CD8-positive, alpha-beta T cell (primary cell): ENCODE measurements at places on chromosomes 5 and 9.

- no peak for DNase-seq
Measured at GRCh38 chr5:37966291-37966690, 126.5 kb upstream of the GDNF start.

DNA sequence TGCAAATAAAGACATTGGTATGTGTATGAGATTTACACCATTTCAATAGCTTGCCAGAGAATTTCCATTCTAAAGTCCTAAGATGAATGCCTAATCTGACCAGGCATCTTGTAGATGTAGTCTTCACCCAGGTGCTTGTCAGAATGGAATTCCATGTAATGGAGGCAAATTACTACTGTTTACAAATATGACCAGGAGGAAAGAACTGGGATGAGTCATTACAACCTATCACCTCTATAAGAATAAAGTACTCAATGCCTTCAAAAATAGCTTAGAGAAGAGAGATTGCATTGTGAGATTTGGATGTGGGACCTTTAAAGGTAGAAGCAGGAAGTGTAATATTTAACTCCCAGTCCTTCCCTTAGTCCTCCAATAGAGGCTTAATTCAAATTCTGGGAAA, 507.0 kb upstream of the PTGER4 start:
- DNase-seq, result no peak

- no peak for DNase-seq
Measured at GRCh38 chr9:75878488-75878860, 12.0 kb upstream of the PCSK5 start.

DNA sequence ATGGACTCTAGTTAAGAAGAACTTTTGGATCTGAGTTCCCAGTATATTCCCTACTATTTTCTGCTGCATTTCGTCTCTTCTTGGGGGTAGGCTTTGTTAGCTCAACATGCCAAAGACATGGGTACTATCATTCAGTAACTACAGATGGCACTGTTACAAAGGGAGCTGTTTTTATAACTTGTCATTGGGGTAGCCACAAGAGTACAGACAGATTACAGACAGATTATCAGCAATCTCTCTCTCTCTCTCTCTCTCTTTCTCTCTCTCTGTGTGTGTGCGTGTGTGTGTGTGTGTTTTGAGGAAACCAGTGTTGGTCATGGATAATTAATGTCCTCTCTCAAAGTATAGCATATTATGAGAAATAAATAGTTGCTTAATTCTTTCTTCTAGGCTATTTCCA, 116.1 kb downstream of the WDR70 start:
- no peak for DNase-seq

DNA sequence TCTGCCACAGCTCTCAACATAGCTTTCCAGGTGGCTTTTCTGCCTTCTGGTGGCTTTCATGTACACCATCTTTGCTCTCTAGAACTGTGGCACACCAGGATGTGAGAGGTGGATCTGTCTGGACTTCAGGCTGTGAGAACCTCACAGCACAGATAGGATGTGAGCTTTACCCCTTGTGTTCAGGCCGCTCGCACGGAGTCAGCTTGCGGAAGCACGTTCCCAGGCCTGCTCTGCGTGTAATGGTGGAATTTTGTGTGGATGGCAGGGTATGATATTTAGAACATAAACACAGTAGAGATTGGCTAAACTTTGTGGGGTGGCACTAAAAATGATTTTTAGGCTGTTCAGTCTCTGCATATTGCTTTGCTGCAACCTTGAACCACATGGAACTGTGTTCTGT, 250.5 kb downstream of the FANCC start:
- no peak for DNase-seq

DNA sequence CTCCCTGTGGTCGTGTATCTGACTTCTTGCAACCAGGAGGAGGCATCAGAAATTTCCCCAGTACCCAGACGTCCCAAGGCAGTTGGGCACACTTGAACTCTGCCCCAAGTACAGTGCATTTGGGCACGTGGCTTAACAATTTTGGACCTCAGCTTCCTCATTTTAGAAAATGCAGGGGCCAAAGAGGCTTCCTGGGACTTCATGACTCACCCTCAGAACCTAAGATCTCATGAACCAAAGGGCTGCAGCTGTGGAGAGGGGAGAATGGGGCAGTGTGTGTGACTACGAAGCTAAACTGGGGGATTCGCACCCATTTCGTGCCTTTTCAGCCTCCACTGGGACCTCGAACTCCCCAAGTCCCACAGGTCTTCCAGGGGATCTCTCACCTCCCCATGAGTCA, 59.2 kb downstream of the SYK start:
- DNase-seq, result no peak
